Endothelial cell of umbilical vein (primary cell): ENCODE measurements at places on chromosomes 3 and 15. TPM values are rescaled to one million over a fixed set of nuclear protein-coding genes. Genes with fewer than 3 reads are reported as not detected.

DNA sequence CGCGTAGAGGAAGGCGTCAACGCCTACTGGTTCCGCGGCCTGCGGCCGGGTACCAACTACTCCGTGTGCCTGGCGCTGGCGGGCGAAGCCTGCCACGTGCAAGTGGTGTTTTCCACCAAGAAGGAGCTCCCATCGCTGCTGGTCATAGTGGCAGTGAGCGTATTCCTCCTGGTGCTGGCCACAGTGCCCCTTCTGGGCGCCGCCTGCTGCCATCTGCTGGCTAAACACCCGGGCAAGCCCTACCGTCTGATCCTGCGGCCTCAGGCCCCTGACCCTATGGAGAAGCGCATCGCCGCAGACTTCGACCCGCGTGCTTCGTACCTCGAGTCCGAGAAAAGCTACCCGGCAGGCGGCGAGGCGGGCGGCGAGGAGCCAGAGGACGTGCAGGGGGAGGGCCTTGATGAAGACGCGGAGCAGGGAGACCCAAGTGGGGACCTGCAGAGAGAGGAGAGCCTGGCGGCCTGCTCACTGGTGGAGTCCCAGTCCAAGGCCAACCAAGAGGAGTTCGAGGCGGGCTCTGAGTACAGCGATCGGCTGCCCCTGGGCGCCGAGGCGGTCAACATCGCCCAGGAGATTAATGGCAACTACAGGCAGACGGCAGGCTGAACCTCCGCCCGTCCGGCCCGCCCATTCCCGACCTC is 4.1 kb downstream of the ISLR2 start:
- H3K36me3 ChIP-seq, result no peaks in the 10 kb centered on the region
- H3K4me1 ChIP-seq, result peaks cover 12% of the 10 kb centered on the region
- no peak overlapping the region for H3K27ac ChIP-seq
- no peak overlapping the region for H3K4me3 ChIP-seq
- DNase-seq, result peak; percentile 41

GRCh38 chr15:49706805-49707204 is 86.0 kb downstream of the DTWD1 start:
- H3K4me3 ChIP-seq, result no peak overlapping the region
- H3K27ac ChIP-seq, result no peak overlapping the region
- DNase-seq, result no peak
- H3K36me3 ChIP-seq, result no peaks in the 10 kb centered on the region
- no peaks in the 10 kb centered on the region for H3K4me1 ChIP-seq
- H3K27me3 ChIP-seq, result no peaks in the 10 kb centered on the region

GRCh38 chr3:154931484-154931883 is 148.6 kb upstream of the MME start:
- H3K4me1 ChIP-seq, result peaks cover 3% of the 10 kb centered on the region
- H3K36me3 ChIP-seq, result no peaks in the 10 kb centered on the region
- H3K4me3 ChIP-seq, result no peak overlapping the region
- no peak overlapping the region for H3K27ac ChIP-seq
- no peaks in the 10 kb centered on the region for H3K27me3 ChIP-seq

The ADPRH gene
- total RNA-seq, result 6.0 and 8.0 TPM in 2 replicates

- H3K27ac ChIP-seq, result no peak overlapping the region
- H3K4me1 ChIP-seq, result peaks cover 3% of the 10 kb centered on the region
- DNase-seq, result no peak
- no peaks in the 10 kb centered on the region for H3K27me3 ChIP-seq
- H3K36me3 ChIP-seq, result no peaks in the 10 kb centered on the region
- no peak overlapping the region for H3K4me3 ChIP-seq
These were observed 165.5 kb downstream of the ALCAM start for GRCh38 chr3:105532251-105532650.

- no peak for DNase-seq
- H3K4me3 ChIP-seq, result no peak overlapping the region
- no peaks in the 10 kb centered on the region for H3K36me3 ChIP-seq
- peaks cover 10% of the 10 kb centered on the region for H3K4me1 ChIP-seq
These were observed 399.4 kb downstream of the ROBO1 start for GRCh38 chr3:79368403-79368802.

The STAC gene
- total RNA-seq, result 0.88 TPM in 1 of 2 replicates, not detected in the other

GRCh38 chr3:134104031-134104430 is 74.3 kb upstream of the SLCO2A1 start:
- no peak overlapping the region for H3K4me3 ChIP-seq
- no peak overlapping the region for H3K27ac ChIP-seq
- H3K27me3 ChIP-seq, result no peaks in the 10 kb centered on the region
- H3K4me1 ChIP-seq, result peaks cover 9% of the 10 kb centered on the region

- no peaks in the 10 kb centered on the region for H3K4me1 ChIP-seq
- H3K27ac ChIP-seq, result no peak overlapping the region
- H3K27me3 ChIP-seq, result no peaks in the 10 kb centered on the region
- DNase-seq, result no peak
- H3K36me3 ChIP-seq, result peaks cover 35% of the 10 kb centered on the region
These were observed 61.6 kb downstream of the TMEM39A start for GRCh38 chr3:119401503-119402440.

DNA sequence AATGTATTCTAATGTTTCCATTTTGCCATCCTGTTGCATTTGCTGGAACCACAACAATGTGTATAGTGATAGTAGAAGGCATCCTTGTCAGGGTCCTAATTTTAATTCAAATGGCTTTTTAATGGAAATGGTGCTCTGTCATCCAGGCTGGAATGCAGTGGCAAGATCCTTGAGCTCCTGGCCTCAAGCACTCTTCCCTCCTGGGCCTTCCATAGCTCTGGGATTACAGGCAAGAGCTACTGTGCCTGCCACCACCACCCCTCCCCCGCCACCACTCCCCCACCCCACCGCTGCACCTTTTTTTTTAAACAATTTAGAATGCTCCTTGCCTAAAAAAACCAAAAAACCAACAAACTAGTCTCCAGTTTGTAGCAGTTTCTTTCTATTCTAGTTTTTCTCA is 15.2 kb upstream of the IQCF6 start:
- no peak overlapping the region for H3K4me3 ChIP-seq
- no peak overlapping the region for H3K27ac ChIP-seq
- peaks cover 24% of the 10 kb centered on the region for H3K27me3 ChIP-seq

DNA sequence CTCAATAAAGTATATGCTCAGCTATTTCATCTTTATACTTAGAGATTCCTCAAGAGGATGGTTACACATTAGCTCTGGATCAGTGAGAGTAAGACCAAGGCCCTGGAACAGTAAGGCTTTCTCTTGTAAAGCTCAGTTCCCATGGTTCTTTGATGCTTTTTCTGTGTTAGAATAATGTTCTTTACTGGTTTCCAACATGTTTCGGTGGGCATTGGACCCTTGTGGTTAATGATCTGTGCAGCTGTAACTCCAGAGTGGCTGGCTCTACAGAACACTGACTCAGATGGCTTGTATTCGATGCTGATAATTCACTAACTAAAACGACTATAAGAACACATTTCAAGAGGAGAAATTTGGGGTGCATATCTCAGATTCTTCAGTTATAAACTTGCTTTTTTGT is 114.7 kb downstream of the AKAP13 start:
- H3K36me3 ChIP-seq, result no peaks in the 10 kb centered on the region
- no peaks in the 10 kb centered on the region for H3K27me3 ChIP-seq
- H3K4me3 ChIP-seq, result no peak overlapping the region
- H3K4me1 ChIP-seq, result peaks cover 17% of the 10 kb centered on the region
- H3K27ac ChIP-seq, result no peak overlapping the region

The FBXL2 gene
- total RNA-seq, result 21.7 and 26.9 TPM in 2 replicates

The ZMYND10 gene
- total RNA-seq, result 0.38 and 0.51 TPM in 2 replicates

The RNU5B-1 gene
- total RNA-seq, result not detected in 2 replicates

- no peak overlapping the region for H3K27ac ChIP-seq
- DNase-seq, result no peak
- H3K4me3 ChIP-seq, result no peak overlapping the region
- H3K4me1 ChIP-seq, result peaks cover 6% of the 10 kb centered on the region
These were observed 2.0 kb upstream of the CAPN7 start for GRCh38 chr3:15204005-15204404.

GRCh38 chr3:52055537-52056351 is 627 bp downstream of the DUSP7 start:
- peak overlapping the region; percentile 78 for H3K4me3 ChIP-seq
- H3K4me1 ChIP-seq, result peaks cover 40% of the 10 kb centered on the region
- peak overlapping the region; percentile 76 for H3K27ac ChIP-seq
- DNase-seq, result peak; percentile 58
- H3K27me3 ChIP-seq, result no peaks in the 10 kb centered on the region

The SH2D7 gene
- not detected in 2 replicates for total RNA-seq

DNA sequence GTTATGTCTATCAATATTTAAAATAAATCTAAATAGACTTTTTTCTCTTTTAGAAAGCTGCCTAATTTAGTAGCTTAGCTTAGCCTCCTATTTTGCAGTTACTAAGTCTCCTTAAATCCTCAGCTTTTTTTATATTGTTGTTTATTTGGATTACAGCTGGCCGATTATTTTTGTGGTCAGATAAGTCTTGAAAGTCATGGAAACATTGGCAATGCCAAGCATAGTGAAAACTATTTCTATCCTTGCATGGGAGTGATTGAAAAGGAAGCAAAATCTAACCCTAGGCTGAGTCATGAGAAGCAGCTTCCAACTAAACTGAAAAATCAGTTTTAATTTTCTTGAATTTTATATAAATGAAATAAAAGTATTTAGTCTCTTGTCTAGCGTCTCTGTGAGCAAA is 1063.0 kb upstream of the GBE1 start:
- no peak overlapping the region for H3K4me3 ChIP-seq
- no peak for DNase-seq
- no peaks in the 10 kb centered on the region for H3K27me3 ChIP-seq
- H3K27ac ChIP-seq, result no peak overlapping the region
- no peaks in the 10 kb centered on the region for H3K36me3 ChIP-seq
- H3K4me1 ChIP-seq, result no peaks in the 10 kb centered on the region

- no peaks in the 10 kb centered on the region for H3K36me3 ChIP-seq
- H3K27me3 ChIP-seq, result no peaks in the 10 kb centered on the region
- no peaks in the 10 kb centered on the region for H3K4me1 ChIP-seq
- no peak overlapping the region for H3K27ac ChIP-seq
- no peak overlapping the region for H3K4me3 ChIP-seq
These were observed 343.9 kb upstream of the TPM1 start for GRCh38 chr15:62698646-62699045.
